ENCODE measurements at places on chromosomes 2 and 18.

DNA sequence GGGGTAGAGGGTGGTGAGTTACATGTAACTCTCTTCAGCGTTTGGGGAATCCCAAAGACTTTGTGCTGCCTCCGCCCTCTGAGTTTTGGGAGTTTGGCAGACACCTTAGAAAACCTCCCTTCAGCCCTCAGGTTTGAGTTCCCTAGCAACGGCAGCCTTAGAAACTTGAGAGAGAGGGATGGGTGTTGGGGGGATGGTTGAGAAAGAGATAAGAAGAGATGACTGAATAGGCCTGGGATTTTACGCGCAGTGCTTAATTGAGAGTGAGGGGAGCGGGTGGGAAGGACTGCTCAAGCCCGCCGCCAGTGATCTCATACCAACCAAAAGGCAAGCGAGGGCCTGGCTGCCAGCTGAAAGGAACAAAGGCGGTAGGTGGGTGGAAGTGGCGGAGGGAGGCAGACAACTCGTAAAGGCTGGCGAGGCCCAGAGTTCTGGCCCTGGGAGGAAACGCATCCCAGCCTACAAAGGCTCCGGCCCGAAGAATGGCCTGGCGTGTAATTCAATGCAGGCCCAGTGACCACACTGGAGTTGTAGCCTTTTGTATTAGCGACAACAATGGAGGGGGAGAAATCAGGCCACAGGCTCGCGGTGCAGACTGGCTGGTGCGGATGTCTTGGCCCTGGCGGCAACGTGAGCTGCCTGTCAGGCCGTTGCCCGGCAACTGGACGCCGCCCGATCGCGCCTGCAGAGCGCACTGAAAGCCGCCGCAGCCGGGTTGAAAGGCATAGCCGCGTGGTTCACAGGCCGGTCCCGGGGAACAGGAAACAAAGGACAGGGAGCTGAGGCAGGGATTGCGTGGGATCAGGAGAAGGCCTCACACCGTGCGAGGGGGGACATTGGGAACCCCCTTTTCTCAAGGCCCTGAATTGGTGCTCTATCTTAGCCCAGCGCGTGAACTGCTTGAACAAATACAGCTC, 39.9 kb upstream of the DARS1 start:
- peak; percentile 57 for DNase-seq

DNA sequence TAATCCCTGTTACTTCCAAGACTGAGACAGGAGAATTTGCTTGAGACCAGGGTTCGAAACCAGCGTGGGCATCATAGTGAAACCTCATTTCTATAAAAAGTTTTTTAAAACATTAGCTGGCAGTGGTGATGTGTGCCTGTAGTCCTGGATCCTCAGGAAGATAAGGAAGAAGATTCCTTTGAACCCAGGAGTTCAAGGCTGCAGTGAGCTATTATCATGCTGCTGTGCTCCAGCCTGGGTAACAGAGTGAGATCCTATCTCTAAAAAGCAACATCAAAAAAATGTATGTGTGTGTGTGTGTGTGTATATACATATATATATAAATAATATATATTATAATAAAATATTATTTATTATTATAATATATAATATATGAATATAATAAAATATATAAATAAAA, 1417.6 kb upstream of the CDH2 start:
- no peak for DNase-seq

GRCh38 chr2:163441603-163442002, 294.2 kb downstream of the FIGN start:
- no peak for DNase-seq

- DNase-seq, result no peak
Measured at GRCh38 chr18:27931535-27931934, 245.4 kb downstream of the CDH2 start.

- no peak for DNase-seq
Measured at GRCh38 chr2:230496891-230497290, 80.9 kb downstream of the SP100 start.

GRCh38 chr2:223075301-223076270, 23.6 kb downstream of the KCNE4 start:
- DNase-seq, result no peak

Data from DMS 273 treated with DMSO at 0.1 percent for 48 hours (cell line).